Stimulated activated CD4-positive, alpha-beta T cell treated with anti-CD3 and anti-CD28 coated beads, Interleukin-15, amount 100 ng/mL, for 1 hour (primary cell): ENCODE measurements at places on chromosomes 3 and 15.

GRCh38 chr3:158911586-158911985 is 109.7 kb downstream of the MFSD1 start:
- DNase-seq, result no peak

DNA sequence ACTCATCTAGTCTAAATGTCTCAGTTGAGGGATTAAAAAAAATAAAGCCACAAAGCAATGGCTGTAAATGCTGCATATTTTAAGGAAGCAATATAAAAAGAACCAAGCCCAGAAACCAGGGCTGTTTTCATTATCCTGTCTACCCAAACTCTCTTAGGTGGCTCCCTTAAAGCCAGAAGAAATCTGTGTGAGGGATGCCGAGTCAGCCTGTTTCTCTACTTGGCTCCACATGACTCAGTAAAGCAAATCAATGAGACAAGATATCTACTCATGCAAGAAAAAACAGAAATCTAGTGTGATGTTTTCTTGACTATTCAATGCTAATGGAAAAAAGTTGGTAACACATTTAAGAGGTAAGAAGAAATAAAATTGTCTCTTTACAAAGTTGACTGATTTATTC is 296.2 kb downstream of the ZBTB20 start:
- no peak for DNase-seq

- DNase-seq, result no peak
Measured at GRCh38 chr15:32855942-32856341, 138.1 kb downstream of the GREM1 start.

DNA sequence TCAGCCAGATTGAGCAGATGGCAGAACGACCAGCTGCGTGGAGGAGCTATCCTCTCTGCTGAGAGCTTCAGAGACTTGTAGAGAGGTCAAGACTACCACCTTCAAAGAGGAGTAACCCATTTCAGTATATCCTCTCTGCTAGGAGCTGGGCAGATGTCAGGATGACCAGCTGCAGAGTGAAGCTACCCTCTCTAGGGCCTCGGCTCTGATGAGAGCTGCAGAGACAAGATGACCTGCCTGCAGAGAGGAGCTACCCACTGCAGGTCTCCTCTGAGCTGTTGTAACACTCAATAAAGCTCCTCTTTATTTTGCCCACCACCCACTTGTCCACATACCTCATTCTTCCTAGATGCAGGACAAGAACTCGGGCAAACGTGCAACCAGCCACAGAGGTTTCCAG is 1522.7 kb downstream of the OTOL1 start:
- no peak for DNase-seq

GRCh38 chr3:155407331-155407730 is 113.8 kb upstream of the STRIT1 start:
- DNase-seq, result no peak

DNA sequence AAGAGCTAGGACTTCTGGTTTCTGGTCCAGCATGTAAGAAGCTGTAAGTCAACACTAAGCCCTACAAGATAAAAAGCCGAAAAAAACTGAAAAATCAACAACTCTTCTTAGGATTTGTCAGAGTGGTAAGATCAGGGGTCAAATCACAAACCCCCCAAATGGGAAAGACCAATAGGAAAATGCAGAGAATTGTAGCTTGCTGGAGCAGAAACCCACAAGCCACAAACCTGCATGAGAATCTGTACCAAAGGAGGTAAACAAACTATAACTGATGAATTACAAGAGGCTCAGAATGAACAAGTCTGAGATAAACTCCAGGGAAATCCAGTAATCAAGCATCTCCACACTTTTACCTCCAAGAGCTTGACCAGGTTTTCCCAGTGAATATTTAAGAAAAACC is 36.0 kb downstream of the RFX7 start:
- no peak for DNase-seq

GRCh38 chr3:171028025-171028778 is 1.7 kb upstream of the SLC2A2 start:
- DNase-seq, result no peak

DNA sequence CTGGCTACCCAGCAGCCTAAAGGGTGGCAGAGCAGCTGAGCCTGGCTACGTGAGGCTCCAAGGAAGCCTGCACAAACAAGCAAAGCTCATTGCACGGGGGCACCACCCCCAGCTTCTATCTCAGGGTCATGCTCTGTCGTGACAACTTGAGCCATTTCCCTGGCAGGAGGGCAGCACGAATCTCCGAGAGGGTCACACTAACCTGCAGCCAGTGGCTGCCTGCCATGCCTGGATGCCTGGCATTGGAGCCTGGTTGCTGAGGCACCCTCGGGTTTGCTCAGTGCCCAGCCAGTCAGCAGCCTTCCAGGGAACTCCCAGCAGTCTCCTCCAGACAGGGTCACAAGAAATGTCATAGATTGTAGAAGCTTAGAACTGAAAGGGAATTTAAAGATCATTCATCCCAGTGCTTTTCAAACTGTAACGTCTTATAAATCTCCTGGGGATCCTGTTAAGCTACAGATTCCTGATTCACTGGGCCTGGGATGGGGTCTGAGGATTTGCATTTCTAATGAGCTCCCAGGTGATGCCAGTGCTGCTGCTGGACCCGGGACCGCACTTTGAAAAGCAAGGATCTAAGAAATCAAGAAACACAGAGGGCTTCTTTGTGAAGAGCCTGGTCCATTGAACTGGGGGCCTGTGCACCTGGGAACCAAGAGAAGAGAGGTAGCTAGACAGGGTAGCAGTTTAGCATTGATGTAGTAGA is 48.4 kb downstream of the TMEM266 start:
- no peak for DNase-seq

DNA sequence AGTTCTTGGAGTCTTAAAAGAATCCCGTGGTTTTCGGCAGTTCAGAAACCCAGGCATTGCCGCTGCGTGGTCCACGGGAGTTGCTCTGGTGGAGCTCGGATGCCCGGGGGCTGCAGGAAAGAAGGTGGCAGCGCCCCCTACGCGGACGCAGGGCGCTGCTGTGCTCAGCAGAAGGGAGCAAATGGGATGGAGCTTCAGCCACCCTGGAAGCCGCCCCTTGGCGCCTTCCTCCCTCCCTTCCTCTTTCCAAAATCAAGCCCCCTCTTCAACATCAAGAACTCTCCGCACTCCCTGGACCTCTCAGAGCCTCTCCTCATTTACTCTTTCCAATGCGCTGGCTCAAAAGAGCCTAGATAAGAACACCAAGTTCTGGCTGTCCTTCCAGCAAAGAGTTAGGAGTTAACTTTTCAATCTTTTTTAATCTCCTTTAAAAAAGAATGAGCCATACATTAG is 880 bp upstream of the CHRNA7 start:
- no peak for DNase-seq

GRCh38 chr3:44923632-44924456 is 49.4 kb downstream of the TGM4 start:
- DNase-seq, result no peak

DNA sequence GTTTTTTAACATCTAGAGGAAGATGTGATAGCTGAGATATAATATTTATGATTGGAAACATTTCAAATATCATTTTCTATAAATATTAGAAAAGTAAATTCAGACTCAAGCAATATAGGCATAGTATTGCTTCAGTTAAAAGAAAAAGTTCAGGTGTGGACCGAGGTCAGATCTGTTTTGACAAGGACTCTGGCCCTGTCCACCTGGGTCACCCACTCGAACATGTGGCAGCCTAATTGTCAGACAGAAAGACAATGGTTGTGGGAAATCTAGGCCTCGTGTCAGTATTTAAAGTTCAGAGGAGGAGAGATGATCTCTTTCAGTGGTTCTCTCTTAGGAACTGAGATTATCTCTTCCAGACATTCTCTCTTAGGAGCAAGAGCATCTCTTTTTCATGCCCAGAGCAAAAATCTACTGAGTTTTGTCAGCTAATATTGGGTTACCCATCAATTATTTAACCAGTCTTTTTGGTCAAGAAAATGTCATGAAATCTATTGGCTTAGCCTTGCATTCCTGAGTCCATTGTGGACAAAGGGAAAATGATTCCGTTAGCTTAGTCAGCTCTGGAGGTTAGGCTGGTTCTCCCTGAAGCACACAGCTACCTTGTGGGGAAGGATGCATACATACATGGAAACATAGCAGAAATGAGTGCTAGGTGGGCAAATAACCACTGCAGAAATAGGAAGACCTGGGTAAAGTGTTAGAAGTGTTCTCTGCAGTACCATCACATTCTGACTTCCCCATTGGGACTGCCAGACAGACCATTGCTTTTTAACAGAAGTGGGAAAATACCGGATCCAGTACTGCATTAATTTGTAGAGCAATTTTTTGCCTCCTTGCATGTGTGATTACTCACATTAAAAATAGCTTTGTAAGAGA is 343.3 kb downstream of the GRM7 start:
- DNase-seq, result no peak

DNA sequence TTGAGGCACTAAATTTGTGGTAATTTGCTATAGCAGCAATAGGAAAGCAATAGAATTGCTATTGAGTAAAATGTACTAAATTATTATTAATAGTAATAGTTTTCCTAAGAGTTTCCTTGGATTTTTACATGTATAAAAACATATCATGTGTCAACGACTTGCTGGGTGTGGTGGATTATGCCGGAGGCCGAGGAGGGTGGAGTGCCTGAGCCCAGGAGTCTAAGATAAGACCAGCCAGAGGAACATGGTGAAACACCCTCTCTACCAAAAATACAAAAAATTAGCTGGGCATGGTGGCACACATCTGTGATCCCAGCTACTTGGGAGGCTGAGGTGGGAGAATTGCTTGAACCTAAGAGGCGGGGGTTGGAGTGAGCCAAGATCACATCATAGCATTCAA is 749.9 kb downstream of the TBL1XR1 start:
- no peak for DNase-seq

DNA sequence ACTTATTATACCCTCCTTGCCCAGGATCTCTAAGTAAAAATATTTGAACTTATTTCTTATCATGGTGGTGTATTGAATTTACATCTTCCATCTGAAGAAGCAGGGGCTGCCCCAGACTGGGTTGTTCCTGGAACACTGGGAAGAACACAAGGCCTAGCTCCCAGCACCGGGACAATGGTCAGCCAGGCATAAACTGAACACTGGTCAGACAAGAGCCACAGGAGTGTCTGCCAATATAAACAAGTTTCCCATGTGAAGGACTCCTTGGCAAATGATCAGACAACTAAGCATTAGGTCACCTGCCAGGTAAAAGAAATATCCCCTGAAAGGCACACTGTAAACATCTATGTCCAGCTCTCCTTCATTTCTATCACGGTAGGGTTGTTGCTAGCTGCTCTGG is 172.4 kb downstream of the ATP8B4 start:
- no peak for DNase-seq

DNA sequence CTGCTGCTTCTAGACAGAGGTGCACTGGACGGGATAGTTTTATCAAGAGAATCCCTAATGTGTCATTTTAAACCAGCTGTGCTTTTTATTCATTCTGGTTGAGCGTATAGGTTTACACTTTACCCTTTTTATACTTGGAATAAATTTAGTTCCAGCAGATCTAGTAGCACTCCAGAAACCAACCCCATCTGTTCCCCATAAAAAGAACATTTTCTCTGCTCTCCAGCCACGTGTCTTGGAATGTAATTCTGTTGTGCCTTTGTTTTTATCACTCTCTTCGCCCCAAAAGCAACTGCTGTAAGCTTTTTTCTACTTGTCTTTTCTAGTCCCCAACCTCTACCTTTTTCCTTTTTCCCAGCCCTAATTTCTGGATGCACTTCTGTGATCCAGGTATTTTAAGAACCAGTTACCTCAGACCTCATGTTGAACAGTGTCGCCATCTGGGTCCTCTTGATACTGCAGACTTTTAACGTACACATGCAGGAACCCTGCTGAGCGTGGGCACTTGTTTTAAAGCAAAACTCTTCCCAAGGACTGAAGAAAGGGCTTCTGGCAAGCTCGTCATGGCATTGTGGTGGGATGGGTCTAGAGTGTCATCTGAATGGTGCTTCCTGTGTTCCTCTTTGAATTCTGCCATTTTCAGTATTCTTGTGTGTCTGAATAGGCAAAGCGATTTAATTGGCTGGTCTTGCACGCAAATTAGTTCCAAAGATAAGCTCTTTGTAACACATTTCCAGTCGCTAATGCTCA is 5.7 kb upstream of the EXOG start:
- DNase-seq, result no peak

DNA sequence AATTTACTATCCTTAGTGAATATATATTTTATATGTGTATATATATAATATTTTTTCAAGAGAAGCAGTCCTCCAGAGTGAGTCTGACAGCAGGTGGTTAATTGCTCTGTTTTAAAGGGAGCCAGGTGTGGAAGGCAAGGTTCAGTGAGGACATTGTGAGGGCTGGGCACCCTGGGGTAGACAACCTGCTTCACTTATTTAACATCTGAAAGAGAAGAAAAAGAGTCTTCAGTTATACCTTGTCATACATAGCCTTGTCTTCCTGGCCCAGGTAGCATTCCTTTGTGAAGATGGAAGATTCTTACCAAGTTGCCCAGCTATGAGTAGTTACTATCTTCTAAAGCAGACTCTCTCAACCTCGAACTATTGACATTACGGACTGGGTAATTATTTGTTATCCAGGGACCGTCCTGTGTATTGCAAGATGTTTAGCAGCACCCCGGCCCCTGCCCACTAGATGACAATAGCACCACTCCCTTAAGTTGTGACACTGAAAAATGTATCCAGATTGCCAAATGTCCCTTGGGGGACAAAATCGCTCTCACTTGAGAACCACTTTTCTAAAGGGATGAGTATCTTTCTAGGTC is 336.0 kb upstream of the TRIM42 start:
- no peak for DNase-seq

DNA sequence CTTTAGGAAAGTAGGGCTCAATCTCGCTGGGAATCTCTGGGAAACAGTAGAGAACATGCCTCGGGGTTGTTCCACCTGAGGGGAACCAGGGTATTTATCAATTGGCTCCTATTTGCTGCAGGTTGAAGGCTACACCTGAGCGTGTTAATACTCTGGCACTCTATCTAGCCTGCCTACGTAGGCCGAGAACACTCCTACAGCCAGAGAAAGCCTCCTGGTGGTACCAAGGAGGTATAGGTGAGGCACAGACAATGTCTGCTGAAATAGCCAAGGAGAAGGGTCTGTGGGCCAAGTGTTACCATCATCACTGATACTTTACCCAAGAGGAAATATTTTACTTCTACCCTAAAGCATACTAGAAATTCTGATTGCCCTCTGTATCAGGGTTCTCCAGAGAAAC is 341.0 kb upstream of the UBE2E2 start:
- no peak for DNase-seq

- DNase-seq, result no peak
Measured at GRCh38 chr15:88090481-88091011, 166.0 kb downstream of the NTRK3 start.

DNA sequence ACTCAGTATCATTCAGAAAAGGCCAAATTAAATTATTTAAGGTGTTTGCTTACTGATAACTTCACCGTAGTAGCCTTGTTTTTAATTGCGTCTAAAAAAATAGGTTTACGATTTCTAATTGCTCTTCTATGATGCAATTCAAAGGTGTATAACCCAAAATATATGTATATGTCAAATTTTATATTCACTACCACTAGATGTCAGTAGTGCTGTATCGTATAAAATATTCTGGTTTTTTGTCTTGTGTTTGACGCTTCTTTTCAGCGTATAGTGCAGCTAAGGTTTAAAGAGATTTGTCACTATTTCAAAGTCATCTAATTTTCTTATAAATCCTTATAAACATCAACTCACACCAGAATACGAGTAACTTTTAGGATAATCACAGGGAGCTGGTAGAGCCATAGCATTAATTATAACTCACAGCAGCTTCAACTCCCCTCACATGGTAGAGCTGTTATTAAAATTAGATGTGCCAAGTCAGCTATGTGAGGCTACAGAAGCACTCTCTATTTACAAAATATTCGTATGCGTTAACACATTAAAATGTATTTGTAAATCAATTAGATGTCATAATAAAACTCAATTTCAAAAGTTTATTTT is 3.5 kb downstream of the PFN2 start:
- DNase-seq, result no peak

GRCh38 chr15:39195961-39196486 is 384.9 kb upstream of the THBS1 start:
- DNase-seq, result no peak
